ENCODE measurements at places on chromosomes 7 and 10.

DNA sequence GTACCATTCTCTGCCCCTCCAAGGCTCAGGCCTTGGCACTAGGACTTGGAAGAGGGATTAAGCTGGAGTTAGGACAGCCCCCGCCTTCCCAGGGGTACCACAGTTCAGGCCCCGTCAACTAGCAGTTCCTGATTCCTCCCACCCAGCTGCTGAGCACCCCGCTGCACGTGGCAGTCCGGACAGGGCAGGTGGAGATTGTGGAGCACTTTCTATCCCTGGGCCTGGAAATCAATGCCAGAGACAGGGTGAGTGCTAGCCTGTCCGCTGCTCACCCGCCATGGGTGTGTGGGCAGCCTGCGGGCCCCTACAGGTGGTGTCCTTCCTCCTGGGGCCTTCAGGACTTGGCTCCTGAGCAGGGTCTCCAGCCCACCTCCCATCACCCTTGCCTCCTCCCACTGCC, 2.0 kb upstream of the HOGA1 start:
- no peak for DNase-seq

DNA sequence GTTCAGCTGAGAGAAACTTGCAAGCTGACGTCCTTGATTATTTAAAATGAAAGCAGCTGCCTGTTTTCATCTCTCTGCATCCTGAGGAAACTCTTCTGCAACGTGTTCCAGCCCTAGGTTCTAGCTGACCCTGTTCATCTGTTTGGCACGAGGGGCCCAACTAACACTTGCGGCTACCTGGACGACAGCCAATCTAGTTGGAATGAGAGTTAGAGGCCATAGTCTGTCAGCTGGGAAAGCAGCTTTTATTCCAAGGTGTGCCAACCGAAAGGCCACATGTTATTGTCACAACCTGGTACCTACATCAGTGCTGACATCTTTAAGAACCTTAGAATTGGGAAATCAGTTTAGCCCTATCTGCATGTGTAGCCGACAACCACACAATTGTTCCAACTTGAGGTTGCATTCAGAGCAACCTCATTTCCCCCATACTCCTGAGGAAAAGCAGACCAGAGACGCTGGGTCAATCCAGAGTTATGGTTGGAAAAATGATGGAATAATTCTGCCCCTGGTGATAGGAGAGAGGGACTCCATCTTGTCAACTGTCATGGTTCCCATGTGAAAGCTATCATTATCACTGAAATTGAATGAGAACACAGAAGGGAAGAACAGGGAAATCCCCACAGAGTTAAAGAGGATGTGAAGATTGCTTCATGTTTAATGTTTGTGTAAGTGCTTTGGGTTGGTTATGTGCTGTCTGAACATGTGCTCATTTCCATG, 121.6 kb downstream of the EGFR start:
- DNase-seq: no peak

DNA sequence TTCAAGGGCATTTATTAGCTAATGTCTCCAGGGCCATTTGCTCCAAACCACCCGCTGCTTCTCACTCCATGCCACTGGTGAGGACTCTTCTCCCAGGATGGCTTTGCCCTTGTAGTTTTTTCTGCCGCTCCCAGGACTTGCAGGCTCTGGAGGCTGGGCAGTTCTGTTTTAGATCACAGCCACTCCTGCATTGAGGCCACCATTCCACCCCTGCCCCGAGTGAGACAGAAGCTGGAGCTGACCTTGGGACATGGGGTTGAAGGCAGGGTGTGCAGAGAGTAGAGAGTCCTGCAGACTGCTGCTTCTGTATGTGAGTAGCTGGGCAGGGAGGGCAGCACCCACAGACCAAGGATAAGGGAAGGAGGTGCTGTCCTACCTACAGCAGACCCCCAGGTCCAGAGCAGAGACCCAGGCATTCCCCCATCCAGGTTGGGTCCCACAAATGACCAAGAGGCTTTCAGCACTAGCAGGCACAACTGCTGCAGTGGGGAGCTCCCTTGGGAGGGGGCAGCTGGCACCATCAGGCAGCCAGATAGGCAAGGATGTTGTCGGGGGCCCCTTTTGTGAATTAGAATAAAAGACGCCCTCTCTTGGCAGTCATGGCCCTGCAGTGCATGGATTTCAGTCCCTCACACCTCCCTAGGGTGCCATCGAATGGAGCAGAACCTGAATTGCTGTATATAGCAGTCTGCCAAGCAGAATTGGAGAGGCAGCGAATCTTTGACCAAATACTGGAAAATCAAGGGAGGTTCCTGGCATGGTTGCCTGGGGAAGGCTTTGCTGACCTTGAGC, 22.7 kb upstream of the ADCYAP1R1 start:
- no peak for DNase-seq

- DNase-seq: no peak
Measured at GRCh38 chr7:31323101-31323500, 17.4 kb downstream of the NEUROD6 start.

- no peak for DNase-seq
Measured at GRCh38 chr10:28012990-28013515, 14.2 kb upstream of the ODAD2 start.

DNA sequence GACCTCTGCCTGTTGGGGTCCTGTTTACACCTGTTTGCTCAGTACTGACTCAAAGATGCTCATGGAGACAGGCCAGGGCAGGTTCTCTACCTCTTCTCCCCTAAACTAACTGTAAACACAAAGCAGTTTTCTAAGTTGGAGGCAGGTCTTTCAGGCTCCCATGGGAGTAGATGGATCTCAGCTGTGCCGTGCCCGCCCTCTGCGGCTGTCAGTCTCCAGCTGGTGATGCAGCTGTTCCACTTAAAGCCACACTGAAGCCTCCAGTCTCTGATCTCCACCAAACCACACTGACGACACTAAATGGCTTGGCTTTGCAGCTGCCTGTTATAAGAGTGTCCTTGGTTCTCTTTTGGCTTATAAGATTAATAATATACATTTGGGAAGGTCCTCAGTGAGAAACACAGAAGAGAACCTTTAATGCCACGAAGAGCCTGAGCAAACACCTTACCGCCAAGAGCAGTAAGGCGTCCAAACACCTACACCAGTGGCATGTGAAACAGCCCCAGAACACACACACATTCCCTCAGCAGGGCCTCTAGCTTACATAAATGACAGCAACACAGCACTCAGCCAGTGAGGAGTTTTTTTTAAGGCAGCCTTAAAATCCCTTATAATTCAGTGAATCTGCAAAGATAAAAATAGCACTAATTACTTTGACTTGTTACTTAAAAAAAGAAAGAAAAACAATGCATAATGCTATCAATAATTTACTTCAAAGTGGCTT, 60.4 kb upstream of the KCNIP2 start:
- DNase-seq: no peak

- no peak for DNase-seq
Measured at GRCh38 chr10:84517554-84517953, 189.2 kb downstream of the CCSER2 start.

DNA sequence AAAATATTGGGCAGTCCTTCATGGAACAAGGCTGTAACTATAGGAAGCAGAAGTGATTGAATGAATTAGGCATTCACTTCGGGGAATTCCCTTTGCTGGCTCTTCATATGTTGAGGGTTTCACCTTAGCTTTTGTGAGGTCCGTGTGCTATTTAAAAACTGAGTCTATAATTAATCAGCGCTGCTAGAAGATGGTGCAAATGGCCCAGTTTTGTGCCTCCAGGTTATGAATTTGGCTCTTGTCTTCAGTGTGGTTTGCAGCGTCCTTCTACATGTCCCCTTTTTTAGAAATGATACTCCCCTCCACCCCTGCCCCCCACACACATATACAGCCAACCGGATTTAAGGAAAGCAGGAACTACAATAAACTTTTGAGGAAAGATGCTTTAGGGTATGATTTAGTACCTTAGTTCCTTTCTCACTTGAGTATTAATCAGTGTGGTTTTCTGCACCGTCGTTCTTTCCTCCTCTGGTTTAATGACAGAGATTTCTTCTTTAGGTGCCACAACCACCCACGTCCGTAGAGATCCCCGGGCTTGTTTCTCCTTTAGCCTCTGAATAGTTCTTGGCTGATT, 110.6 kb upstream of the SAMD8 start:
- no peak for DNase-seq

GRCh38 chr7:18163091-18163490, 135.4 kb upstream of the PRPS1L1 start:
- DNase-seq: no peak

DNA sequence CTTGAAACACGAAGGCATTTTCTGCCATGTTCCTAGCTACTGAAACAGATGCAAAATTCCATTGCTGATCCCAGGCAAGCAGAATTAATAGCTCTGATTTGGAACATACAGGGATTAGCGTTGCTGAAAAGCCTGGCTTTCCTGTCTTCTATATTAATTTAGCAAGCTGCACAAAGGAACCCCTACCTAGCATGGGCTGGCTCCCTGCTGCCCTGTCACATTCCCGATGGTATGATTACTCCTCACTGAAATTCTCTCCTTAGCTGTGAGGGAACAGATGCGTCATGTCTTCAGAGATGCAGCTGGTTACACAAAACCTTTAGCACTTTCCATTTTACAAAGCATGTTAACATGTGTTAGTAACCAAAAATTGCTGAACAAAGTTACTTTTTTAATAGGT, 878.9 kb downstream of the TYW1 start:
- DNase-seq: no peak

DNA sequence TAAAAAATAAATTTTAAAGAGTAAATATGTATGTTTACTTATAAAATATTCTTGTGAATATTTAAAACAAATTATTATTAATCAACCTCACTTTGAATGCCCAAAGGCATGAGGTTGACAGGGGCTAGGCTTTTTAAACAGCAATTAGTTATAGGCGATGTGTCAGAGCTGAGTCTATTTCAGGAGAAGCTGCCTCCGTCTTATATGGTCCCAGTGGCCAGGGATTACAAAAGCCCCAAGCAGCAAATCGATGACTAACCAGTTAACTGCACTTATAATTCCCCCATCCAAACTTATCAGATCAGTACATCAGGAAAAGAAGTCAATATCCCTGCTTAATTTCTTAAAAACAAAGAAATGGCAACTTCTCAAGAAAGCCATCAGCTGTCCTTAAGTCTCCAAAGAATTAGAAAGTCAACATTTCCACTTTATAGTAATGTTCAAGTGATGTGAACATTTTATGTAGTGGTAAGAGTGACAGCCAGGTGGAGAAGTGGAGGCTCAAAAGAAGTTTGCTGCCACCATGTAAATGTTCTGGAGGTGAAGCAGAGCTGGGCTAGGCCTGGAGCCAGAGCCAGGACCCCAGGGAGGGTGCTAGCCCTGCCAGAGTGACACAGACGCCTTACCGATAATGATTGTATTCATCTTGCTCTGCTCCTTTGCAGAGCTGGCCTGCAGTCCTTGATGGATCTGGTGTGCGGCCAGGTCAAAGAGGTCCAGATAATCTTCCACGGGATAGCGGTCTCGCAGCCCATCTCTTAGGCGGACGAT, 51.5 kb downstream of the CHST15 start:
- no peak for DNase-seq

DNA sequence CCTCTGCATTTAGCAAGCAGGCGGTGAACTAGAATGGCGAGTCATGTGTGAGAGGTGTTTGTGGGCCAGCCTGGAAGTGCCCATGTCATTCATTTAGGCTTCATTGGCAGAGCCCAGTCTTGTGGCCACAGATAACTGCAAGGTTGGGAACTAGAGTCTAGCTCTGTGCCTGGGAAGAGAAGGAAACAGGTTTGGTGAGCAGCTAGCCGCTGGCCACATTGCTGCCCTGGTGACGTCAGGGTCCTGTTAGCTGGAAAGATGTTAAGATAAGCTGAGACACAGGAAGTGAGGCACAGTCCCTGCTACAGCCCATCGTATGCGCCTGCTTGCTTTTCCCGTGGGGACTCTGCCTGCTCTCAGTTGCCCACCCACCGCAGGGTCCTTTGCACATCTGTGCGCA, 185.5 kb downstream of the CAMK1D start:
- peak; percentile 21 for DNase-seq

- DNase-seq: no peak
Measured at GRCh38 chr7:39001595-39001994, 23.9 kb downstream of the POU6F2 start.

GRCh38 chr10:109968953-109969759, 38.6 kb upstream of the ADD3 start:
- no peak for DNase-seq

- DNase-seq: no peak
Measured at GRCh38 chr10:11921800-11922392, 98.7 kb downstream of the PROSER2 start.

DNA sequence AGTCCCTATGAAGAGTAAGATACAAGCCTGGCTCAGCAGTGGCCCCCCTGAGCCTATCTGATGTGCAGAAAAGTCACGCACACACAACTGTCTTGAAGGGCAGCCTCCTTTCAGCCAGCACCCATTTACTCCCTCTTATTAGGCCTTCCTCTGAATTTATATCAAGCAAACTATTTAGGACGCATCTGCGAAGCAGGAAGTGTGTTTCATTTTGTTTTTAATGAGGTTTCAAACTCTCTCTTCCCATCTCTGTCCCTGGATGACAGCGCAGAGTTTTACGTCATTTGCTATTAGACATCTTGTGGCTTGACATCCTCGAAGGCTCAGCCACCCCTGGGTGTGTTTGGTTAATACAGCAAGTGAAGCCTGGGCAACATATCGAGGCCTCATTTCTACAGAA, 79.5 kb downstream of the CUX1 start:
- DNase-seq: no peak

GRCh38 chr10:123648595-123648994, 17.6 kb upstream of the GPR26 start:
- DNase-seq: no peak

DNA sequence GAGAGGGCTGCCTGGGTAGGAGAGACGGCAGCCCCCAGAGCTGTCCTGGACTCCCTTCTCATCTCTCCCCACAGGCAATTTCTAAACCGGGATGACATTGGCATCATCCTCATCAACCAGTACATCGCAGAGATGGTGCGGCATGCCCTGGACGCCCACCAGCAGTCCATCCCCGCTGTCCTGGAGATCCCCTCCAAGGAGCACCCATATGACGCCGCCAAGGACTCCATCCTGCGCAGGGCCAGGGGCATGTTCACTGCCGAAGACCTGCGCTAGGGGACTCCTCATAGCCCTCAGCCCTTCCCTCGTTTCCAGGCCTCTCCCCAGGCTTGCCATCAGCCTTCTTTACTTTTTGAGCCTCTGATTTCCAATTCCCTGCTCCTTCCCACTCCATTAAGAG, 2.6 kb downstream of the ATP6V1F start:
- DNase-seq: no peak

DNA sequence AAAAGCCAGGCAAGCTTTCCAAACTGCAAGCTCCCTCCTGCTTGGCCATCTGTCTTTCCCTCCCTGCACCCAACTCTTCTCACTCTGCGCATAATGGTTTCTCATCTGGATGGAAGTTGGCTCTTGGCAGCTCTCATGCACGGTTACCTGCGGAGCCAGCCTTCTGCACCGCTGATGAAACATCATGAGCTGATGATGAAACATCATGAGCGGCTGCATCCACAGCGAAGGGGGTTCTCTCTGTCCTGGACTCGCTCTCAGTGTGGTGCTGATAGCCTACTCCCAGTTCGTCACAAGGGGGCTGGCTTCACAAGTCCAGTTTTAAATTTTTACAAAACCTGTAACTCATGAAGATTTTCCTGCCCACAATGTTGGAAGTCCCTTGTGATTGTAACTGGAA, 457.5 kb downstream of the ACTR3B start:
- DNase-seq: no peak

GRCh38 chr10:118939211-118940007, 90.1 kb upstream of the NANOS1 start:
- no peak for DNase-seq

All from stimulated activated CD8-positive, alpha-beta memory T cell treated with anti-CD3 and anti-CD28 coated beads, Interleukin-15, amount 100 ng/mL, for 48 hours (primary cell).